Stimulated activated CD8-positive, alpha-beta memory T cell treated with anti-CD3 and anti-CD28 coated beads, Interleukin-4, amount 100 ng/mL, for 24 hours (primary cell): ENCODE measurements at places on chromosomes 4 and X.

DNA sequence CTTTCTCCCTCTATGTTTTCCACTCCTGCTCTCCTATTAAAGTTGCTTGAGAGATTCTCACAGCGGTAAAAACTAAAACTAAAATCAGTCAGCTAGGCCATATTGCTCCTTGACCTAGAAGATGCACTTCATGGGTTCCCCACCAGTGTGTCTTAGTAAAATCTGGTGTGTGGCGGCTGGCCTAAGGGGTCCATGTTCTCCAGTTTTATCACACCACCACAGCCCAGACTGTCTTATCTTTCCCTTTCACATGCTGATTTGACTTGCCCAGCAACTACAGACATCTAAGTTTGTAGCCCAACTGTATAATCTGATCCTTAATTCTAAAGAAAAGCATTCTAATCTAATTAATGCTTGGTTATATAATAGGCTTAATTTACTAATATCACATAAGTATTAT, 68.0 kb downstream of the ATP8A1 start:
- DNase-seq = no peak

GRCh38 chrX:12229986-12230385, 91.7 kb downstream of the FRMPD4 start:
- DNase-seq = no peak

DNA sequence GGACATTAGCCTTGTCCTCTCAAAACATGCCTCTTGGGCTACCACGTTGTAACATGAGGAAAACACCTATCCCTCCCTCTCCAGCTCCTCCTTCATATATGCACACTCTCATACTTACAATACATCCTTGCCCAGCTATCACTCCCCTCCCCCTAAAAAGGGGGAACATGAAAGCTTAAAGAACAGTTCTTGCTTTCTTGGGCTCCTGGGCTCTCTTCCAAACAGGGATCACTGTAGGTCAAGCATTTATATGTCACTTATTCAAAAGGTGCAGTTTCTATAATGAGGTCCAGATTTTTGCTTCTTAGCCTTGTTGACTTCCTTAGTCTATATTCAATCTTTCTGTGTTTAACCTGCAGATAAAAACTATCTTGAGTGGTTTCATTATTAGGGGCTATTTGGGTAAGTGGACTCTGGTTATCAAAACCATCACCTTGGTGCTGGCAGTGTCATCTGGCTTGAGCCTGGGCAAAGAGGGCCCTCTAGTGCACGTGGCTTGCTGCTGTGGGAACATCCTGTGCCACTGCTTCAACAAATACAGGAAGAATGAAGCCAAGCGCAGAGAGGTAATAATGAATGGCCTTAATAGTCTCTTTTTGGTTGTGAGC, 119.4 kb downstream of the AKAP4 start:
- no peak for DNase-seq

- DNase-seq = no peak
Observed at GRCh38 chrX:65601530-65602220, 65.8 kb upstream of the MSN start.

- no peak for DNase-seq
Observed at GRCh38 chrX:150463566-150463965, 100.4 kb downstream of the MAMLD1 start.

GRCh38 chr4:54499308-54500074, 158.3 kb upstream of the KIT start:
- DNase-seq = no peak

DNA sequence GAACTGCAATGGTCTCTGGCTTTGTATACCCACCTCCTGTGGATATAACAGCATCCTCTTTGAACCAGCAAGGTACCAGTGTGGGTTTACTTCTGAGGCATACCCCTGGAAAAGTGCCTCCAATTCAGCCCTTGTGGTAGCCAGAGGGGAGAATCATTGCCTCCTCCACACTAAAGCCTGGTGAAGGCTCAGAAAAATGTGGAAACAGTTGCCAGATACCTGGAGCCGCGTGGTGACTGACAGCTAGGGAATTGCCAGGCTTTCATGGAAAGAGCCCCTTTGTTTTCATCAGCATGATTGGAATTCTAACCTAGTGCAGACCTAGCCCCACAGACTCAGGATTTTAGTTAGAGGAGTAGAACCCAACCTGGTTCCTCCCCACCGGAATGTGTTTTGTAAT, 168.6 kb upstream of the KLF3 start:
- DNase-seq = no peak

- DNase-seq = no peak
Observed at GRCh38 chr4:123217664-123218063, 178.9 kb upstream of the SPRY1 start.

- DNase-seq = no peak
Observed at GRCh38 chr4:145956288-145956890, 17.8 kb upstream of the ZNF827 start.

GRCh38 chrX:74421036-74421739, at the start of gene SLC16A2:
TSS of gene SLC16A2 (plus strand) at chrX:74421493. CDS start at chrX:74421638, 145 bp downstream.
- no peak for DNase-seq

- no peak for DNase-seq
Observed at GRCh38 chrX:16524316-16524715, 125.6 kb upstream of the S100G start.

GRCh38 chr4:74235135-74235534, 73.1 kb upstream of the EPGN start:
- no peak for DNase-seq

GRCh38 chr4:139904406-139904805, 238.8 kb downstream of the MGST2 start:
- no peak for DNase-seq

GRCh38 chr4:128512767-128513322, 225.2 kb upstream of the PGRMC2 start:
- no peak for DNase-seq

DNA sequence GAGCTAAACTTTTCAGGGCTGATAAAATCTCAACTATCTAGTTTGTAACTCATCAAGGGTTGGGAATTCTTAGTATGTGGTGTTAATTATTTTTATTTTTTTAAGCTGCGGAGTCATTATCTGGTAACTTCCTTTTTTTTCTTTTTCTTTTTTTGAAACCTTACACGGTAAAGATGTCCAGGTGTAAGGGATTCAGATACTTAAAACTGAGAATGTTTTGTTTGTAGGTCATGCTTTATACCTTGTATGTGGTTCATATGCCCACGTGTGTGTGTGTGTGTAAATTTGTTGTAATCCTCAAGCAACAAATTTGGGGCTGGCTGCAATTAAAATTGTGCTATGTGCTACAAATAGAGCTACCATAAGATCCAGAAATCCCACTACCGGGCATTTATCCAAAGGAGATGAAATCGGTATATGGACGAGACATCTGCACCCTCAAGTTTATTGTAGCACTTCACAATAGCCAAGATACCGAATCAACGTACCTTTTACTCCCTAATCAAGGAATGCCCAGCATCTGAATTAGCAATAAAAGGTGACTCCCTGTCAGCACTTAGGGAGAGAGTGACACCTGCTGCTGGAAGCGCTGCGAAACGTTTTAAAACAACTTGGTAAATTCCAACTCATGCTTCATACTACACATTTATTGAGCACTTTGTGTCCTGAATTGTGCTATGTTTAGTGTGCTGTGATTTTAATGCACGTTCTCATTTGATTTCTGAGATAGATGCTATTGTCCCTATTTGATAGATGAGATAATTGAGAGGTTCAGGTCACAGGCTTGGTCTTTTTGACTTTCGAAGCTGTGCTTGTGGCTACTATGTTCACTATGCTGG, 16.1 kb downstream of the MSMO1 start:
- no peak for DNase-seq

- no peak for DNase-seq
Observed at GRCh38 chr4:15065516-15065915, 63.2 kb downstream of the CPEB2 start.

DNA sequence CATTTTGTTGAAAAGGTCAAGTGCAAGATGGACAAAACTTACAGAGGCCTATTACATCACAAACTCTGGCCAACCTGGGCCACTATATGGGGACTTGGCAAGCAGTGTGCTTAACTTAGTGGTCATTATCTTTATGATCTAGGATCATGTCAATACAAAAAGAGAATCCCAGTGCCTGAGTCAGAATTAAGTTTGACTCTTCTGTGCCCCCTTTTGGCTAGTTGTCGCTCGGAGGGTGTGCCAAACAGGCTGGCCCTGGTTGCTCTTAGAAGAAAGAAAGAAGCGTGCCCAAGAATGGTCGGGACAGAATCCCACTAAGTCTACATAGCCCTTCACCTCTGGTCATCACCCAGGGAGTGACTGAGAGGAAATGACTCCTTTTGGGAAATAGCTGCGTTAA, 100.1 kb downstream of the EIF4E start:
- peak; percentile 2 for DNase-seq

GRCh38 chr4:153528705-153529485, 62.7 kb downstream of the TMEM131L start:
- DNase-seq = no peak

DNA sequence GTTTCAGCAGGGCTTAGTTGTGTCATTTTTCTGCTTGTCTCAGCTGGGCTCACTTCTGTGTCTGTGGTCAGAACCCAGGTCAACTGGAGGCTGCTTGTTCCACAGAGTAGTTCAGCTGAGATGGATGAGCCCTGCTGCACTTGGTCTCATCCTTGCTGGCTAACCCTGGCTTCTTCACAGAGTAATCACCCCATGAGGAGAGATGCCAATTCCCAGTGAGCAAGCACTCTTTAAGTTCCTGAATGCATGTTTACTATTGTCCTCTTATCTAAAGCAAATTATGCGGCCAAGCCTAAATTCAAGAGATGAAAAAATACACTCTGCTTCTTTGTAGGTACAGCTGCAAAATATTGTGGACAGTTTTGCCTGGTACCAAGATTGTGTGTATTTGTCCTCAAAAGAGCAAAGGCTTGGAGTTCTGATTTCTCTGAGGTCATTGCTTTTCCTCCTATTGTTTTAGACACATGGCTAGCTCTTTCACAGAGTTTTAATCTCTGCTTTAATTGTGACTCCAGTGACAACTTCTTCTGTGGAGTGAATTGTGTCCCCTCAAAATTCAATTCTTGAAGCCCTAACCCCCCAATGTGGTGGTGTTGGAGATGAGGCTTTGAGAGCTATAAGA, 236.6 kb upstream of the ANKRD50 start:
- DNase-seq = no peak
